ENCODE measurements at places on chromosomes 11 and 22.

GRCh38 chr11:120392314-120392713 lies 56.1 kb downstream of the ARHGEF12 start:
- no peak for DNase-seq

DNA sequence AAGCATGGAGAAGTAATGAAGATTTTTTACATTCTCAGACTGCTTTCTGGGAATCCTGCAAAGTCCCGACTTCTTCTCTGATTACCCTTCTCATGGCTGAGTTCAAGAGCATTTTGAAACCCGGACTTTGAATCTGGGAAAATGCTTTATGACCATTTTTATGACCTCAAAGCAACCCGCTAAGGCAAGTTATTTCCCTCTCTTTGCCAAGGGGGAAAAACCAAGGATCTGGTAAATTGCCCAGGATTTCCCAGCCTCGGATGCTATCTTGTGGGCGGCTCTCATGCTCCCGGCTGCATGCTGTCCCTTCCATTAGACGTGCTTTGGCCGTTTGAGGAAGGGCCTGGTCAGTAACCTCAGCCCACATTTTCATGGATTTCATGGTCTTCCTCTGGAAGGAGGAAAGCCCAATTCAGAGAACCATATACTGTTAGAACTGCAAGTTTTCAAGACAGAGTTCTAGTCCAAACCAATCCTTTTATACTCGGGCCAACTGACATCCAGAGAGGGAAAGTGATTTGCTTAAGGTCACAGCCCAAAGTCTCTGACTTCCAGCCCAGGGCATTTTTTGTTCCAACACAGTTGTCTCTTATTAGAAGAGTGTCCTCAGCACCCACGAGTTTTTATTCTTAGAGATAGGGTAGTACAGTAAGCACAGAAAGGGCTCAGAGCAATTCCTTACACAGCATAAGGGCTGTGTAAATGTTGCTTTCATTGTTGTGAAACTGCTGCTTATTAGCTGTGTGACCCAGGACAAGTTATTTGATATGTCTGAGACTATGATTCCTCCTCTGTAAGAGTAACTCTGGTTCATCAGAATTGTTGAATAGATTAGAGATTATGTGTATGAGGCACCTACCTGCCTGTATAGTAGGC lies 77.4 kb downstream of the NAV2 start:
- DNase-seq: no peak

- DNase-seq: no peak
Observed at GRCh38 chr22:38614332-38615063, 41.7 kb downstream of the FAM227A start.

DNA sequence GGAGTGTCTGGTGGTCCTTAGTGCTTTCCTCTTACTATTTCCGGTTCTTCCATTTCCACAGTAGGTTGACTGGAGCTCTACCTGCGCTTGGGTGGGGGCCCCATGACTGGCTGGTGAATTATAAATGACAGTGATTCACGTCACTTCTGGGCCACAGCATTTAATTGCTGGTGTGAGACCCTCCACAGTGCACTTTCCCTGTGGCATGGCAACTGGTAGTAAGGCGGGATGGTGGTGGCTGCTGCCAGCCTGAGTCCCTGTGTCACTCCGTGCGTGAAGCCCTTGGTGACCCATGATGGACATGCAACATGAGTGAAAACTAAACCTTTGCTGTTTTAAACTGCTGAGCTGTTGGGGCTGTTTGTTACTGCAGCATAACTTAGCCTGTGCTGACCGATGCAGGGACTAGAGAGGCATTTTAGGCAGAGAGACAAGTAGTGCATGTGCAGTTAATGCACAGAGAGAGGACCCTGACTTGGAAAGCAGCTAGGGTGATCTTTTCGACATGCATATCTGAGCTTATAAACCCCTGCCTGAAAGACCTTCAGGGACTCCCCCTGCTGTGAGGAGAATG lies 3.1 kb downstream of the PRDM11 start:
- no peak for DNase-seq

- no peak for DNase-seq
Observed at GRCh38 chr11:40321537-40321936, 1137.9 kb downstream of the LRRC4C start.

DNA sequence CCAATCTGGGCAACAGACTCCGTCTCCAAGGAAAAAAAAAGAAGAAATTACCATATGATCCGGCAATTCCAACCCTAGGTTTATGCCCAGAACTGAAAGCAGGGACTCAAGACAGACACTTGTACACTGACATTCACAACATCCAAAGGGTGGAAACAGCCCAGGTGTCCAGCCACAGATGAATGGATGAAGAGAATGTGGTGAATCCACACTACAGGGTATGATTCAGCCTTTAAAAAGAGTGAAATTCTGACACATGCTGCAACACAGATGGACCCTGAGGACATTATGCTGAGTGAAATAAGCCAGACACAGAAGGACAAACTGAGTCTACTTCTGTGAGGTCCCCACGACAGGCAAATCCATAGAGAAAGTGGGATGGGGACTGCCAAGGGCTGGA lies 43.9 kb downstream of the SGSM3 start:
- DNase-seq: no peak

DNA sequence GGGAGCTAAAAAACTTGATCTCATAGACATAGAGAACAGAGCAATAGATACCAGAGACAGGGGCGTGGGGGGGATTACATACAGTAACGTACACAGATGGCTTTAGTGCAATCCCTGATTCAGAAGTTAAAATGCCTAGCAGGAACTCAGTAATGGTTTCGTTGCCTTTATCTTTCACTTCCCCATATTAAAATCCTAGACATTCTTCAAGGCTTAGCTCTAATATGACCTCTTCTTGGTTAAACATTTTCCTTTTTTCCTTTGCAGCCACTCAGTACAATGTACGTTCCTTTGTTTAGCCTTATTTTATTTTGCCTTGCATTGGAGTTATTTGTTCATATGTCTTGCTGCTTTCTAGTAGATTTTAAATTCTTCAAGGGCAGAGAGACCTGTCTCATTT lies 104.9 kb downstream of the C11orf87 start:
- no peak for DNase-seq

DNA sequence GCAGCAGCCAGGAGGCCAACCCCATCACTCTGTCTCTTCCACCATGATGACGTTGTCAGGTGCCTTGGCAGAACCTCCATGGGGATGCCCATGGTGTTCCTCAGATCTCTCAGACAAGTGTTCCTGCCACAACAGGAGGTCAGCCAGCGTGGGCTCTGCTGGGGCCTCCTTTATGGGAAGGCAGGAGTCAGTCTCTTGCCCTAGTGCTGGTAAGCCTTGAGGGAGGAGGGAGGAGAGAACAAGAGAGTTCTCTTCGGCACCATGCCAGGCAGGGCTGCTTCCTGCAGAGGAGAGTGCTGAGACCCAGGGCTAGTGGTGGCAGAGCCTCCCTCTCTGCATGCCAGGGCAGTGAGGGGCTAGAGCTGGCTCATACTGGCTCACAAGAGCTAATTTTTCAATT lies 32.5 kb downstream of the GNAZ start:
- DNase-seq: no peak

- DNase-seq: no peak
Observed at GRCh38 chr22:31550871-31551370, 54.6 kb downstream of the SFI1 start.

GRCh38 chr11:46675288-46675851 lies 25.0 kb downstream of the ARHGAP1 start:
- peak; percentile 70 for DNase-seq

DNA sequence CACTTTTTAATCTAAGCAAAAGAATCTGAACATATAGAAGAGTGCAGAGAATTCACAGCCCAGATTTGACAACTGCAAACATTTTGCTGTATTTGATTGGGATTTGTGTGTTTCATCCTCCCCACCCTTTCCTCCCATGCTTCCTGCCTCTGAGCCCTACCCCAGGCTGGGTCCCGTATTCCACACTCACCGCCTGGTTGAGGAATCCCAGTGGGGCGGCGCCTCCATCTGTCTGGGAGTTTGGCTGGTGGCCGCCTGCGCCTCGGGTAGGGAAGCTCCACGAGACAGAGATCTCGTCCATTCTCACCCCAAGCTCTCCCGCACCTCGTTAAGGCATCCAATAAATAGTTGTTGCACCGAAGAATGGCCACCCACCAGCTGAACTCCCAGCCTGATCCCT lies 105.9 kb upstream of the SLC22A12 start:
- DNase-seq: no peak

- DNase-seq: no peak
Observed at GRCh38 chr11:45089676-45090499, 56.6 kb upstream of the PRDM11 start.

- DNase-seq: no peak
Observed at GRCh38 chr11:123407130-123407995, 22.7 kb upstream of the GRAMD1B start.

- no peak for DNase-seq
Observed at GRCh38 chr11:131135611-131136010, 219.3 kb upstream of the SNX19 start.

DNA sequence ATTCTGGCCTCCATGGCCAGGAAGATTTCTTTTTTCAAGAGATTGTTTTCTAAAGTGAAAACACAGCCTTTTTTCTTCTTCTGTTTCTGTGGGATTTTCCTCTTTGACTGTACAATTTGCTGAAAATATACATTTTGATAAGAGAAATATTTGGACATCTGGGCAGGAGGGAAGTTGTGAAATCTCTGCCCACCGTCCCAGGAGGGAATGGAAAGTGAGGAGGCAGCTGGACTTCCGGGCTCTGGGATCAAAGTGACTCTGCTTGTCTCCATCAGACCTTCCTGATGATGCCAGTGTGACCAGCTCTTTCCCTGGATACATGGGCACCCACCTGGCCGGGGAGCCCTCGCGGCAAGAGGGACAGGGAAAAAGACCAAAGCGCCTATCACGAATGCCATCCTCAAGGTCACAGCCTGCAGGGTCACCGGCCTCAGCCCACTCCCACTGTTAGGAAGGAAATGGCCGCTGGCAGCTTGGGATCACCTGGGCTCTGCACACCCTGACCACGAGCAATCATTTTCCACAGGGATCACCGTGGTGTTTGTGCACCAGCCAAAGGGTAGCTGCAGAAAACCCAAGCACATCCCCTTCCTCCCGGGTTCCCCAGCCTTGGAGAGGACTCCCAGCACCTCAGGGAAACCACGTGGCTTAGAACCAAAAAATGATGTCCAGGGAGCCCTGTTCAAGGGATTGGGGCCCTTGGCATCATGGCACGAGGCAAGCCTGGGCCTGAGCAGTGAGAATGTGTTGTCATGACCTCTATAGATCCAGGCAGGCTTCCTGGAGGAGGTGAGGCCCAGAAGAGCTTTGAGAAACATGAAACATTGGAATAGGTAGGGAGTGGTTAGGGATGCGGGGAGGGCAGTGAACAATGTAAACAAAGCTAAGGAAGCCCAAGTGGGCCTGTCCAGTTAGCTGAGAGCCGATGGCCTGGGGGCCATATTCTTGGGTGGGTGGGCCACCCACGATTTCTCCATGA lies 29.1 kb upstream of the CCND1 start:
- DNase-seq: no peak

DNA sequence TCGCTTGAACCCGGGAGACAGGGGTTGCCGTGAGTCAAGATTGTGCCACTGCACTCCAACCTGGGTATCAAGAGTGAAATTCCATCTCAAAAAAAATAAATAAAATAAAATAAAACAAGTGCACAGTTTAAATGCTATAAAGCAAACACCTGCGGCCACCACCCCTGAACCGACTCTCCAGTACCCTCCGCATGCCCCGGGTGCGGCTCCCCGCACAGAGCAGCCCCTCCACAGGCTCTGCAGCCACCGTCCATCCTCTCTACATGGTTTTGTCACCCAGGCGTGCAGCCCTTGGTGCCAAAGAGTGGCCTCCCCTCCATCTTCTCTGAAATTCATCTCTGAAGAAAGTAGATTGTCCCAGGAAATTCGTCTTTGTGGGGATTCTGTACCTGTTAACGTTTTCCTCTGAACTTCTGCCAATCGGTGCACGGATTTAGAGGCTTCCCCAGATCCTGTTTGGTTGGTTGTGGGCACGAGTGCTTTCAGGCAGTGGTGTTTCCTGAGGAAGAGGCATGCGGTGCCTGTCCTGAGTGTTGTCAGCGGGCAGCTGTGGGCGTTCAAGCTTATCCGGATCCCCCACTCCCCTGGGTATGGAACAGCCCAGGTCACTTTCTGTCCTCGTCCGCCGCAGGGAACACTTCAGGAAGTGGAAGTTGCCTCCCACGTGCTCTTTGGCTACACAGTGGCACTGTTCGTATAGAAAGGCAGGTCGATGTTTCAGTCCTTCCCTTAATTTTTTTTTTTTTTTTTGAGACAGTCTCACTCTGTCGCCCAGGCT lies 4.1 kb downstream of the MIOX start:
- no peak for DNase-seq

- DNase-seq: no peak
Observed at GRCh38 chr11:95157824-95158223, 68.2 kb downstream of the ENDOD1 start.

GRCh38 chr11:62896049-62896448 lies 15.4 kb downstream of the SLC3A2 start:
- no peak for DNase-seq

- DNase-seq: no peak
Observed at GRCh38 chr22:46993633-46994032, 231.2 kb downstream of the TBC1D22A start.

GRCh38 chr11:8239536-8240228 lies 24.0 kb downstream of the LMO1 start:
- no peak for DNase-seq

DNA sequence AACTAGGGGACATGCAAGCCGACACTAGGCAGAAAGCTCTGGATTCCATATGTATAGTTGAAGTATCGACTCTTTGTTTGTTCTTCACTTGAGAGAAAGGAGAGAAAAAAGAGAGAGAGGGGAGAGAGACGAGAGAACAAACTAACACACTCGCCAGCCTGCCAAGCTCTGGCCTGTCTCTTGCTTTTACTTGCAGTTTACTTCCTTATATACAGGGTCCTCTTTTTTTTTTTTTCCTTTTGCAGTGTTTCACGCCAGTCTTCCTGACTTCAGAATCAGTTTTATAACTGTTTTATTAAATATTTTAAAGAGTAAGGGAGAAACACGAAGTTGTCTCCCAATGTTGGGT lies 19.9 kb downstream of the TEAD1 start:
- peak; percentile 30 for DNase-seq

DNA sequence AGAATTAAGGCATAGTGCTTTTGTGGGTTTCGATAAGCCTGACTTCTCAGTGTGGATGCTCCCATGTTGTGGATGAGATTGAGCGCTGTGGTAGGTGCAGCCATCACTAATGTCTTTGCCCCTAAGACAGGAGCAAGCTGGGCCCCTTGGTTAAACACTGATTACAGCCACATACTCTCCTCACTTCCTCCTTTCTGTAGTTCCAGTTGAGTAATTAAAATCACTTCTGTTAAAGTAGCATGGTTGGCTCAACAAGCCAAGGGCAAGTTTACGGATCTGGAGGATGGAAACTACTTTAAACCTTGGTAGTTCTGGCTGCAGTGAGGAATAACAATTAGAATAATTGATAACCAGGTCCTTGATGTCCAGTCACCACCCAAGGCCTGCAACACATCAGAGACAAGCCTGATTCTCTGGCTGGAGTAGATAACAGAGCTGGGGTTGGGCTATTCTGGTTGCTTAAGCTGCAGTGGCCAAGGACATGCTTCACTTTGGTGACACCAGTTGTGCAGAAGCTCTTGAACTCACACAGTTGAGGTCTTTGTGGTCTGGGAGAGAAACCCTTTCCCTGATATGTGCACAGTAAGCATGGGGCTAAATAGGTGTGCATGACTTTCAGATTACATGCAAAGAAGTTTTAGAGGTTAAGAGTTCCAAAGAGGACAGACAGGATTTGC lies 81.3 kb downstream of the KIRREL3 start:
- DNase-seq: no peak

GRCh38 chr11:10390375-10390774 lies 64.7 kb upstream of the AMPD3 start:
- no peak for DNase-seq

GRCh38 chr11:86695373-86695772 lies 23.0 kb upstream of the ME3 start:
- no peak for DNase-seq

- DNase-seq: no peak
Observed at GRCh38 chr11:117720061-117720511, 76.9 kb downstream of the DSCAML1 start.
